ENCODE measurements at places on chromosomes 7 and 10.
A peak's percentile ranks its signal among the peaks of the same experiment; 100 is the strongest.

DNA sequence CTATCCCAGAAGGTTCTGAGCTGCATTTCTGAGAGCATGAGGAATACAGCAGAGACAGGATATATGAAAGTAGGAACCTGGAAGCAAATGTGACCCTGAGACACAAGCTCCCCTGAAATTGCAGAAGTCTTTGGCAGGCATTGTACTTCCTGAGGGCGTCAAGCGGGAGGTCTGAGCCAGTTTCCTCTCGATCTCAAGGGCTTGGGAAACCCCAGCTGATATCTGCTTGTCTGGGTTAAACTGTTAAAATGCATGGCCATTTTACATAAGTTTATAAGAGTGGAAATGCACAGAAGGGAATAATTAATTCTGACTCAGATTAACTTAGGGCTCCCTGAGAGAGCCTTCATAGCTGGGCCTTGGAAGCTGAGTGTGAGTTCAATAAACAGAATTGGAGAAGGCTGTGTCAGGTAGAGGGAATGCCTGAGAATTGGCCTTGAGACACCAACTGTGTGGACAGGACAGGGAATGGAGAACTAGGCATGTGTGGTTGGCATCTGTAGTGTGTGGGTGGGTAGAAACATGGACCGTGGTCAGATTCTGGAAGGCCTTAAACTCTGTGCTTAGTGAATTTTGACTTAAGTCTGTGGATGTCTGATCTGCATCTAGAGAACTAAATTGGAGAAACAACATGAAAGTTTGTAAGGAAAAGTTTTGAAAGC lies 53.3 kb downstream of the WIPF3 start:
- DNase-seq: no peak

- DNase-seq: no peak
Measured at GRCh38 chr10:76080451-76080850, 649.0 kb downstream of the LRMDA start.

DNA sequence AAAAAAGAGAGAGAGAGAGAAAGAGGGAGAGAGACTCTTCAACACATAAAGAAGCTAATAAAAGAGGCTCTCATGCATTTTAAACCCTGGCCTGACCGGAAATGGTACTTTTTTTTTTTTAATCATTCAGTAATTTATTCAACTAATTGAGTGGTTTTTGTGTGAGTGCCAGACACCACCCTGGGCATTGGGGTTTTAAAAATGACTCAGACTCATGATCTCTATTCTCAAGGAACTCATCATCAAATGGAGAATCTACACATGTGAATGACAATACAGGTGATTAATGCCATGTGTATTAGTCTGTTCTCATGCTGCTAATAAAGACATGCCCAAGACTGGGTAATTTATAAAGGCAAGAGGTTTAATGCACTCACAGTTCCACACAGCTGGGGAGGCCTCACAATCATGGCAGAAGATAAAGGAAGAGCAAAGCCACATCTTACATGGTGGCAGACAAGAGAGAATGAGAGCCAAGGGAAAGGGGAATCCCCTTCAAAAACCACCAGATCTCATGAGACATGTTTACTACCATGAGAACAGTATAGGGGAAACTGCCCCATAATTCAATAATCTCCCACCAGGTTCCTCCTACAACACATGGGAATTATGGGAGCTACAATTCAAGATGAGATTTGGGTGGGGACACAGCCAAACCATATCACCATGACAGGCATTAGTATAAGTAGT lies 158.5 kb upstream of the AUTS2 start:
- no peak for DNase-seq

DNA sequence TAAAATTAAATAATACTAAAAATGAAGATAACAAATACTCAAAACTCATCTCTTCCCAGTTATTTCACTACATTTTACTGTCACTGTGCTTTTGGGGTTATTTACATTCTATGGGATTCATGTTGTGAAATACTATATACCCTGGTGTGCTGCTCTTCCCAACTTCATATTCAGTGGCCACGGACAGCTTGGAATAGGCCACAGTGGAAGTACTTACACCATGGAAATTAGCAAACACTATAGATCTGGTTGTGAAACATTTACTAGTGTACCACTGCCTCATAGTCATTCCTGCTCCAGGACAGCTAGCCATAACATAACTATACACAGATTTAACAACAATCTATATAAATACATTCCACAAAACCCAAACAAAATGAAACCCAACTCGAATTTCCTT lies 21.2 kb upstream of the KDM7A start:
- DNase-seq: no peak

- DNase-seq: no peak
Measured at GRCh38 chr7:4612939-4613841, 68.9 kb upstream of the FOXK1 start.

- DNase-seq: no peak
Measured at GRCh38 chr10:50883629-50884028, 1.8 kb downstream of the A1CF start.

DNA sequence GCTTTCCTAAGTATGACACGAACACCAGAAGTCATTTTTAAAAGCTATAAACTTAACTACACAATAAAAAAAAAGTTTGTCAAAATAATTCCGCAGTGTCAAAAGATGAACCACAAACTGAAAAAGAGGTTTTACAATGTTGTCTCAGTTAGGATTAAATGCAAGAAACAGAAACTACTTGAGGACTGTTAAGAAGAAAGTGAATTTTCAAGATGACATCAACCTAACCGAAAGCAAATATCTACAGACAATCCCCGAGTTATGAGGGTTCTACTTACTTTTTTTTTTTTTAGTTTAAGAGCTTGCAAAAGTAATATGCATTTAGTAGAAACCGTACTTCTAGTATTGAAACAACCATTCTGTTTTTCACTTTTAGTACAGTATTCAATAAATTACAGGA lies 62.3 kb downstream of the TFPI2 start:
- no peak for DNase-seq

DNA sequence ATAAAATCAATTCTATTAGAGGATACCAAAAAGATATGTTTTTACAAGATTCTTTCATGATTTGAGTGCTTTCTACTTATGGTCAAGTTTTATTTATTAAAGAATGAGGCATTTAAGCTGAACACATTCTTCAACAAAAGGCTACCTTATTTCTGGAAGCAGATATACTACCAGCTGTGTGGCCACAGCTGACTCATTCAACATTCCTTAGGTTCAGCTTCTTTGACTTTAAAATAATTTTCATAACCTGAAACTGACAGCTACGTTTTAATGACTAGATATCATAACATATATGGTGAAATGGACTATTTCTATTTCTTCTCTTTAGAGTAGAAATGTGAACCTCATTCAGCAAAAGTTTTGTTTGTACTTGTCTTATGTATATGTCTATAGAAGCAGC lies 414.2 kb upstream of the SEMA3C start:
- no peak for DNase-seq

DNA sequence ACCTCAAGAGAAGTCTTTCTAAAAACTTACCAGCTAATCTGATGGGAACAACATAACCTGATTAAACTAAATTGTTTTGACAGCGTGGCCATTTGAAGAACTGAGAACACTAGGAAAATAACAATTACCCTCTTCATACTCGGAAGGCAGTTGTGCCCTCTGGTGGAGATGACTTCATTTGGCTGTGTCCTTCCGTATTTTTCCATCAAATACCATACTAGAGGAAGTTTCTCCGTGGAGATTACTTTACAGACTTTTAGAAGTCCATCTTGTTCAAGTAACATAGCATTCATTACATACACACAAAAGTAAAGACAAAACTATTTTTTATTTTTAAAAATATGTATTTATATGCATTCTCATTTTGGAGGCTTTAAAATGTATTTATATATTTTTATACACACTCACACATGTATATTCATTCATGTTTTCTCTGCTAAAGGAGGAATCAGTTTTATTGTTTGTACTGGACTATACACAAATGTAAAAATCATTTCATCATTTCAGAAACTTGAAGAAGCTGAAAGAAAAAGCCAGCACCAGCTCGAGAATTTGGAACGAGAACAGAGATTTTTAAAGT lies 25.2 kb downstream of the SMNDC1 start:
- DNase-seq: peak; percentile 43

DNA sequence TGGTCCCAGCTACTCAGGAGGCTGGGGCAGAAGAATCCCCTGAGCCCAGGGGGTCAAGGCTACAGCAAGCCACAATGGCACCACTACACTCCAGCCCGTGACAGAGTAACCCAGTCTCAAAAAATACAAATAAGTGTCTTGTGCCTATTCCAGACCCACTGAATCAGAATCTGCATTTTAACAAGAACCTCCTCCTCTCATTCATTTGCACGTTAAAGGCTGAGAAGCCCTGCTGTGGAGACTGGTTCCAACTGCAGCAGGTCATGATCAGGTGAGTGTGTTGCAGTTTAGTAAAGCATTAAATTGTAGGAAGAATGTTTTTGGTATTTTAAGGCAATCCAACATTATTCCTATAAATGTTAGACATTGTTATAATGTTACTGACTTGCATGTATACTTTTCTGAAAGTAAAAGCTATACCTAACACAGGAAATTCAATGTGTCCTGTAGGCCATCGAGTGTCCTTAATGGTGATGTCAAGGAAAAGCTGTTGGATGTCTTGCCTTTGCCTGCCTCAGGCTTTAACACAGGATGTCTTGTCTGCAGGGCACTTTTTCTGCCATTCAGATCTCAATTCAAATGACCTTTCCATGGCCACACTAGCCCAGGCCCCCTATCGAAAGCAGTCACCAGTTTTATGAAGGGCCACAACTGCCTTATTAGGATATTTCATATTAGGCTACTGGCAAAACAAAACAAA lies 30.4 kb downstream of the MKRN1 start:
- no peak for DNase-seq

GRCh38 chr7:71148098-71148497 lies 16.2 kb downstream of the GALNT17 start:
- DNase-seq: no peak

- DNase-seq: no peak
Measured at GRCh38 chr10:80172896-80173295, 32.4 kb downstream of the ANXA11 start.

GRCh38 chr7:4025694-4026615 lies 656.1 kb upstream of the FOXK1 start:
- DNase-seq: no peak

GRCh38 chr7:105130580-105130979 lies 116.6 kb downstream of the KMT2E start:
- no peak for DNase-seq

GRCh38 chr10:70699659-70700174 lies 27.4 kb downstream of the ADAMTS14 start:
- no peak for DNase-seq

DNA sequence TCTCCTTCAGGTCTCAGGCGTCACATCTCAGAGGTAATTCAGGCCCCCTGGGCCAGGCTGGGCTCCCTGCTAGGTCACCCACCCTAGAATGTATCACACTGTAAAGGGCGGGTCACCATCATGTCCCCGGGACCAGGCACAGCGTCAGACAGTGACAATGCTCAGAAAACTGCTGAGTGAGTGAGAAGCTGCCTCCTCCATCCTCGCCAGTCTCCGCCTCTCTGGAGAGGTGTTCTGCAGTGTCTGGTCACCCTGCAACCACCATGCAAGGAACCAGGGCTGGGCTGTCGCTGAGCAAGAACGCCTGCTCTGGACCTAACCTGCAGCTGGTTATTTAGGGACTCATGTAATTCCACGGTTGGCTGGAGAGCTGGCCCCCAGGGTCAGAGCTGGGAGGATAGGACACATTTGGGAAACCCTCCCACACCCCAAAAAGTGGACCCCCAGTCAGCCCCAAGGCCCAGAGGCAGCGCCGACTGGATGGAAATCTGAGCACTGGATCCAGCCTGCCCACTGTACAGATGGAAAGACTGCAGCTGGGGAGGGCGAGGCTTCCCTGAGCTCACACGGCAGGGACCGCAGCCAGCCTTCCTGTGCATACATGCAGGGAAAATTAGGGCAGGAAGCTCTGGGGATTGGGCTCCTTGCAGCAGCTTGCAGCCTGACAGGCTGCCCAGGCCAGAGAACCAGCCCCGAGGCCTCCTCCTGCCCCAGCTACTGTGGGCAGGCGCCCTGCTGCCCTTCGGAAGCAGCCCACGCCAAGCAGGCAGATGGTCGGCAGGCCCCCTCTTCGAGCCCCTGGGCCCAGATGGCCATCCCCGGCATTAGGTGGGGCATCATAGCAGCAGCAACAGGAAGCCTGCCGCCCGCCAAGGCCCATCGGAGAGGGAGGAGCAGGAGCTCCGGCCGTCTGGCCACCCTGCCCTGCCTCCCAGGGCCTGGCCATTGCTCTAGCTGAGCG lies 105.4 kb upstream of the ZMIZ1 start:
- DNase-seq: no peak

DNA sequence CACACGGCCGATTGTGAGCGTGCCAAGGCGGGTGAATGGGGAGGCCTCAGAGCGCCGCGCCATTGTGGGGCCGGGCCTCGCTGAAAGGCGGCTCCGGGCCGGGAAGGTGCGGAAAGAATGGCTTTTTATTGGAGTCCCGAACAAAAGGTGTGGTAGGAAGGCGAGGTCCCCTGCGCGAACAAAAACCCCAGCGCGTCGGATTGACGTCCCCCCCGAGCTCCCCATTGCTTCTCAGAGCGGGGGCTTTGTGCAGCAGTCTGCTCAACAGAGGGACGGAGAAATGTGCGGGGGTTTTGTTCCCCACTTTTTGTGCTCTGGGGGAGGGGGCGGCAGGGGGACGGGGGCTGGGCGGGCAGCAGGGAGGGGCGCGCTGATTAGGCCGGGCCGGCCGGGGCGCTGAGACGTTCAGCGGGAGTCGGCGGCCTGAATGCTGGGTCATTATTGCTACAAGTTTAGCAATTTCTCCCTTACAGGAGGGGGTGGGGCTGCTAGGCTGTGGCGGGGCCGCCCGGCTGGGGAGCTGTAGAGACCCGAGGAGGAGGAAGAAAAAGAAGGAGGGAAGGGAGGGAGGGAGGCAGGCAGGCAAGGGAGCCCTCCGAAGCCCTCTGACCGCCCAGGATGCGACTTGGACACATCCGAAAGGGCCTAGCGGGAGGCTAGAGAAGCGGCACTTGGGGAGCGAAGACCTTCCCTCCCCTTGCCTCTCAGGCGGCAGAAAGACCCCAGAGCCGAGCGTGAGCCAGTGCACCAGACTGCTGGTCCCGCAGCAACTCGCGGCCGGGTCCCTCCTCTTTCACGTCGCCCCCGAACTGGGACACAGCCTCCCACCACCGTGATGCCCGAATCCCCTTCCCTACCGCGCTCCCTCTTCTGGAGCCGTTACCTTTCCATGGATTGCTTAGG lies 4.6 kb downstream of the NKX2-3 start:
- DNase-seq: no peak

DNA sequence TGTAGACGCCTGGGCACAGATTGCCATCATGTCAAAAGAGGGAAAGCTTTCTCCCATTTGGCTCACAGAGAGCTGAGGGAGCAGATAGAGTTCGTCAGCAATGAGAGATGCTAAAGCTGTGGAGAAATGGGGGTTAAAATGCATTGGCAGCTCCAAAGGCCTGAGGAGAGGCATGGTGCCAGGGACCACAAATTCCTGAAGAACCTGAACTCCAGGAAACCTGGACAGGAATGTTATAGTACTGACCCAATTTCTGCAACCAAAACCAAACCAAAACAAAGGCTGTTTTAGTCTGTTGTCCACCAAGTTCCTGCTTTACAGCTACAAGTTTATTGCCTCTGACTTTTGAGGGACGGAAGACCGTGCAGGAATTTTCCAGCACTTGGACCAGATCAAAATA lies 575.7 kb downstream of the REEP3 start:
- DNase-seq: no peak

- no peak for DNase-seq
Measured at GRCh38 chr7:32158751-32159745, 88.8 kb upstream of the PDE1C start.

- no peak for DNase-seq
Measured at GRCh38 chr7:97016381-97017191, 8.0 kb downstream of the DLX5 start.

GRCh38 chr10:48904861-48905260 lies 34.8 kb downstream of the LRRC18 start:
- DNase-seq: no peak
